ENCODE measurements at places on chromosomes 1 and 21.

DNA sequence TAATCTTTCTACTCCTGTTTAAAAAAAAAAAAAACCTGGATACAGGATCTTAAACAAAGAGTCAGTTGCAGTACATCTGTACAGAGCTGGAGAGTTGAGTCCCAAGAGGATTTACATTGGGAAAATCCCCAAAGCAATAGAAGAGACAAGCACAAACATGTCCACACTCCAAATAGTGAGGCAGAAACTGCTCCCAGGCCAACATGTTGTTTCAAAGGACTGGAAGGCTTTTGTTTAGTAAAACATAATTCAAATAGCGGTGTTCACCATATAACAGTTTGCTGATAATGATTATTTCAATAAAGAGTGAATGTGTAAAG lies 425.4 kb downstream of the ADGRL2 start:
- DNase-seq = no peak

- no peak for DNase-seq
Observed at GRCh38 chr1:93501399-93501798, 53.5 kb downstream of the FNBP1L start.

DNA sequence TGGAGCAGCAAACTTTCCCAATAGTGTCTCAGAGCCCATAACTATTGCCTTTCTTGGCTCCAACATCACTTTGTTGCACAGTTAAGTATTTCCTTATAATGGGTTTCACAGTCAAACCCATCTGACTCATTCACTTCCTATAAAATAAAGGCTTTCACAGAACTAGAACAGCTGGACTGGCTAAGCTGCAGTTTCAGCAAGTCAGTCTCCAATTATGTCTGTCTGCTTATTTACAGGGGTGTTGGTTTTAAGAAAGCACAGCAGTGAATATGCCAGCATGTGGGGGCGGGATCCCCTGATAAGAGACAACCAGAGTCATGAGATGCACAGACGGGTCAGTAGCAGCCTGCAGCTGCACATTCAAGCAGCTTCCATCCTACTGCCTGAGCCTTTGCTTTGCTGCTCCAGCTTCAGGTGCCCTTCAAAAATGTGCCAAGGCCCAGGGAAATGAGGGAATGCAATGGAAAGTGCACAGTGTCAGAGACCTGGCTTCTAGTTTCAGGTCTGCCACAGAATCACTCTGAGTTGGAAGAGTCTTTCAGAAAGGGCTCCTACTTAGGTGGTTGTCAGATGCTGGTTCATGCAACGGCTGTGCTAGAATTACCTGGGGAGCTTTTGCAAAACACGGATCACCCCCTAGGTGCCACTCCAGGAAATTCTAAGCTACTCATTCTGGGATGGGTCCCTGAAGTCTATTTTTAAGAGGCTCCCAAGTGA lies 24.8 kb downstream of the RNF19B start:
- DNase-seq = no peak

- DNase-seq = no peak
Observed at GRCh38 chr1:180917306-180918065, 4.8 kb downstream of the KIAA1614 start.

- DNase-seq = no peak
Observed at GRCh38 chr1:20377516-20378270, 87.0 kb downstream of the VWA5B1 start.
